ENCODE measurements at places on chromosomes 11 and 22.

DNA sequence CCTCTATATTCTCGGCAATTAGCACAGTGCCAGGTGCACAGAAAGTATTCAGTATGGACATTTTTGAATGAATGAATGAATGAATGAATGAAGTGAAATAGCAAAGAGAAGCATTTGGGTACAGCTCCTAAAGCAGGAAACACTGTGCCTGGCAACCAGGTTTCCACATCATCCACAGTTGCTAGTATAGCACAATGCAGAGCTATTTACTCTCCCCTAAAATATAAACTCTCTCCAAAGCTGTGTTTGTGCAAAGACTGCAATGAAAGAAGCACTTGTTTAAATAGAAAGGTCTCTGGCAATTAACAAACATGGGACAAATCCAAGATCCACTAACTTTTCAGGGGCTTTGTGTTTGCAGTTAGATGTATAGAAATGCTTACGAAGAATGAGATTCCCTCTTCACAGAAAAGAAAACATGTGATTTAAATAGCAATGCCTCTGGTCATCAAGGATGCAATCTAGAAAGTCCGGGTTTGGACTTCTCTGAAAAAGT lies 103.0 kb upstream of the OPCML start:
- DNase-seq = no peak

- DNase-seq = no peak
Measured at GRCh38 chr11:92556431-92556830, 331.8 kb downstream of the FAT3 start.

DNA sequence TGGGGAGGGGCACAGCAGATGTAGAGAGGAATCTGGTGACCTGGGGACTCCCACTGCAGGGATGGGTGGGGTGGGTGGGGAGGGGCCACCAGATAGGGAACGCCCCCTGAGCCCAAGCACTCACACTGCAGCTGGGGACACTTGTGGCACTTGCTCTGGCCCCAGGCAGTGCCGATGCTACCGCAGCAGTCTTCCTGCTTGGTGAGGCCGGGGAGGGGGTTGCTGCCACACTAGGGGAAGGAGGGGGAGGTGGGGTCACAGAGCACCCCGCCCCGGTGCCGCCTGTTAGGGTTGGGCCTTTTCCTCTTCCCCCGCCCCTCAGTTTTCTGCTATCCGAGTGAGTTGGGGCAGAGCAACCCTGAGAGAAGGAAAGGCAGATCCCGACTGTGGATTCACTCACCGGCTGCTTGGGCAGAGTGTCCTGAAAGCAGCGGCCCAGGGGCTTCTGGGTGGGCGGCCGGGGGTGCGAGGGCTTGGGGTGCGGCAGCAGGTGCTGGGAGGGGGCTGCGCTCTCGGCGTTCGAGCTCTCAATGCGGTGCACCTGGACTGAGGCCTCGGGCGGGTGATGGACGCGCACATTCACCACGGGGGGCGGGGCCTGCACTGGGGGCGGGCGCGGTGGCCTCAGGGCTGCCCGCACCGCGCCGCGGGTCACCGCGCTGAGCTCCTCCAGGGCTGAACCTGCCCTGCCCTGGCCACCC lies 4.7 kb downstream of the LTBP3 start:
- no peak for DNase-seq

GRCh38 chr22:43924877-43925276 lies 1.3 kb downstream of the PNPLA3 start:
- DNase-seq = no peak

DNA sequence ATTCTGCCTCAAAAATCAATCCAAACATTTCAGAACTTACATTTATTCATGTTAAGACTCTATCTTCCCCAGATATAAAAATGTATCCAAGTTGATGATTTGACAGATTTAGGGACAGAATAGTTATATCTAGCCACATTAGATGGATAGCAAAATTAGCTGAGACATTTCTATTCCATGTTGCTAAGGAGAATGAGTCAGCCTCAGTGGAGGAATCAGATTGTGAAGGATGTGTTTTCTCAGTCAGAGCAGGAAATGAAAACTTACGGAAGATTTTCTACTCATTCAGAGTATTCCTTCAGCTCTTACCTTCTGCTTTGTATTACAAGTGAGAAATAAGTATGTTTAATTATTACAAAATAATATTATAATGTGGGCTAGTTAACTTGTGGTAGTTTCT lies 556.3 kb upstream of the ANO3 start:
- DNase-seq = no peak

DNA sequence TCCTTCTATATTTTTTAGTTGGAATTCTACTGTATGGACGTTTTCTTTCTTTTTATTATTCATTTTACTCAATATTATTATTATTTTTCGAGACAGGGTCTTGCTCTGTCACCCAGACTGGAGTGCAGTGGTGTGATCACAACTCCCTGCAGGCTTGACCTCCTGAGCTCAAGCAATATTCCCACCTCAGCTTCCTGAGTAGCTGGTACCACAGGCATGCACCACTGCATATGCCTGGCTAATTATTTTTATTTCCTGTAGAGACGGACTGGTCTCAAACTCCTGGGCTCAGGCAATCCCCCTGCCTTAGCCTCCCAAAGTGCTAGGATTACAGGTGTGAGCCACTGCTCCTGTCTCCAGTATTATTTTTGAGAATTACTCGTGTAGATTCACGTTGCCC lies 34.0 kb upstream of the CCDC134 start:
- DNase-seq = no peak

DNA sequence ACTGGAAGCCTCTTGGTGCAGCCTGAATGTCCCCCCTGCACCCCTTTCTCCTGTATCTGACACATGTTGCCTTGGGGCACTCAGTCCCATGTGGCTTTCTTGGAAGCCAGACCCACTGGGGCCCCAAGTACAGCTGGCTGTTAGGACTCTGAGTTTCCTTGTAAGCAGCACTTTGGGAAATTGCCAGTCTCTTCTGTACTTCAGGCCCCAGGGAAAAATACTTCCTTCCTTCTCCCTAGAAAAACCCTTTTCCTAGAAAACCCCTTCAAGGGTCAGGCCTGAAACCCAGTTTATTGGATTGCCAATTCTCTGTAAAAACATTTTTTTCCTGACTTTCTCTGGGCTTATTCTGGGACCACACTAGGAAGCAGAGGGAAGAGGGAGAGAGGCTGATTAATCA lies 360.3 kb downstream of the TENM4 start:
- DNase-seq = no peak

DNA sequence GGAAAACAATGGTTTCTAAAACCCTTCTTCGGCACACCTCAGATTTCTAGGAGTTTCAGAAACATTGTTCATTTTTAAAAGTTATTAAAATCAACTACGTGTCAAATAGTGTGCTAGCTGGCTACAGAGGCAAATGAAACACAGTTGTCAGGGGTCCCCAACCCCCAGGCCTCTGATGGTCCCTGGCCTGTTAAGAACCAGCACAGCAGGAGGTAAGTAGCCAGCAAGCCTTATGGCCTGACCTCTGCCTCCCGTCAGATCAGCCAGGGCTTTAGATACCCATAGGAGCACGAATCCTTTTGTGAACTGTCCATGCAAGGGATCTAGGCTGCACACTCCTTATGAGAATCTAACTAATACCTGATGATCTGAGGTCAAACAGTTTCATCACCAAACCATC lies 648.2 kb downstream of the FAM181B start:
- DNase-seq = no peak

DNA sequence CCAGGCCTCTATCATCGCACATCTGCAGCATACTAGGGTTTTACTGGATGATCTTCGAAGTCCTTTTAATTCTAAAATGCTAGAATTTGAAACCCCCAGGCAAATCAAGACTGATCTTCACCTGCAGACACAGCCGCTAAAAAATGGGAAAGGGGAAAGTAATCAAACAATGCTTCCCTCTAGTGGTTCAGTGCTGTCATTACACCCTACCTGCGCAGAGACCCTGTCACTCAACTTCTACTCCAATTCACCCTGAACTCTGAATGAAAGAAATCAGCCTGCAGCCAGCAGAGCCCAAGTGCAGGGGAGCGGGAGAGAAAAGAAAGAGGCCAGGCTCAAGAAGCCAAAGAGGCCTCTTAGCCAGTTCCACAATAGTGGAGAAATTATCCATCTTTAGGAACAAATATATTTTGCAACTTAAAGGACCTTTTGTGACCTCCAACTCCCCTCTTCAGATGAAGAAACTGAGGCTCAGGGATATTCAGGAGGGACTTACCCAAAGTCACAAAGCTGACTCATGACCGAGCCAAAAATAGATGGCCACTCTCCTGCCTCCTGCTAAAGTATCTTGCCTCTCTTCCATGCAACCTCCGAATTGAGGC lies 33.0 kb downstream of the SERGEF start:
- peak; percentile 4 for DNase-seq

- DNase-seq = no peak
Measured at GRCh38 chr11:1574238-1574932, 2.3 kb upstream of the DUSP8 start.

- DNase-seq = no peak
Measured at GRCh38 chr11:47144541-47144940, 32.1 kb downstream of the ARFGAP2 start.

- DNase-seq = peak; percentile 38
Measured at GRCh38 chr11:326842-327580, 6.4 kb upstream of the IFITM3 start.

DNA sequence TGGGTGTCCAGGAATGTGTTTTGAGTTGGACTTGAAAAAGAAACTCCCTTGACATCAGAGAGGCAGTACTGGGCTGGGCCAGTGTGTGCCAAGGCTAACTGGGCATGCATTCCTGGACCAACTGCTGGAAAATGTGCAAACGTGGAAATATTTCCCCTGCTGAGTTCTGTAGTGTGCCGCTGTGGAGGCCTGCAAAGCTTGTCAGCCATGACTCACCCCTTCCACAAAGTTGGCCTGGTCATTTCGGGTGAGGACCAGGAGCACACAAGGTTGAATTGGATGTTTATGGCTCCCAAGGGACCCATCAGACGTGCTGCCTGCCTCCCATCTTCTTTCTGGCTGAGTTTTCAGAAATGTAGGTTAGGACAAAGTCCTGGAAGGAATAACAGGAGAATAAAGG lies 513.1 kb downstream of the MIAT start:
- no peak for DNase-seq

DNA sequence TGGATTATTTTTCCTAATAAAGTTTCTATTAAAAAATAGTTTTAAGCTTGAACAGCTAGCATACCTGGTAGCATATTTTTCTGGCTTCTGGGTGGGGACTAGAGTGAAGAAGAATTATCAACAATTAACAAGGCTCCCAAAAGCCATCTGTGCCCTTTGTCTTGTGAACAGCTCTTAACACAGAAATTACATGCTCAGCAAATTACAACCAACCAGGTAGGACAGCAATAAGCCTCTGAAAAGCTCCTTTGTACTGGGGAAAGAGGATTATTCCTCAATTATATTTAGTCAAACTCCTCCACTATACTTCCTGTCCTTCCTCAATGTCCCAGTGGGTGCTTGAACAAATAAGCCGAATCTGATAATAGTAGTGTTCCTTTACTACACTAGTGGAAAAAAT lies 162.8 kb downstream of the RAB38 start:
- DNase-seq = no peak

Measured in stimulated activated CD8-positive, alpha-beta memory T cell treated with anti-CD3 and anti-CD28 coated beads, Interleukin-2, amount 100 ng/mL, for 1 hour (primary cell).